ENCODE measurements at places on chromosomes 5 and 9. TPM values are rescaled to one million over a fixed set of nuclear protein-coding genes. Genes with fewer than 3 reads are reported as not detected.

- DNase-seq: no peak
Observed at GRCh38 chr9:91198405-91198804, 163.3 kb downstream of the AUH start.

GRCh38 chr9:36788534-36788933 is 215.8 kb downstream of the MELK start:
- DNase-seq: no peak

Gene C9
- total RNA-seq: not detected

DNA sequence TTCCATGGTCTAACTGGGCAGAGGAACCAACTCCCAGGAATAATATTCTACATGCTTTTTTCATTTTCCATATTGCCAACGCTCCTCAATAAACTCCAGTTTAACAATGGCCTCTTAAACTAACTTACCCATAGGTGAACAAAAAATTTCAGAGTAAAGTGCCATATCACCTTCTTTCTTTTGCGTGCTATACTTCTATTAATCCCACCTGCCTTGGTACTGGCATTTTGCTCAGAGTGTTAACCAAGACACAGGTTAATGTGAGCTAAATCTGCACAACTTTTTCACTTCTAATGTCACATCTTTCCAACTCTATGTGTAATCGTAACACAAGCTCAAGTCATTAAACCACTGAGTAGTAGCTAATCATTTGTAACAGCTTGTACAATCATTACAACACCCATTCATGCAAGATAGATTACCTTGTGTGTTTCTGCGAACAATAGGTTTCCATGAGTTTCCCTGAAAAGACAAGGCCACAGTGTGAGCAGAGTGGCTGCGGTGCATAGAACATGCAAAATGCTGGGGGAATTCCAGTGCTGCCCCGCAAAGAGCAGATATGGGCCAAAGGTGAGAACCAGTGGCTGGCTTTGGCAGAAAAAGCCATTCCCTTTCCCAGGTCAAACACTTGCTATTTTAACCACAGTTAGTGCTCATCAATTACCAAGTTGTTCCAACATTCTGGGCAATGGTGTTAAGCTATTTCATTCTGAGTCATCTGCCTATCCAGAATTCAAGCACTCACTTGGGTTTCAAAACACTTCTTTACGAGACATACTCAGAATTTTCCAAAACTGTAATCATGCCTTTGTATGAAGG is 42.8 kb downstream of the TIMD4 start:
- no peak for DNase-seq

DNA sequence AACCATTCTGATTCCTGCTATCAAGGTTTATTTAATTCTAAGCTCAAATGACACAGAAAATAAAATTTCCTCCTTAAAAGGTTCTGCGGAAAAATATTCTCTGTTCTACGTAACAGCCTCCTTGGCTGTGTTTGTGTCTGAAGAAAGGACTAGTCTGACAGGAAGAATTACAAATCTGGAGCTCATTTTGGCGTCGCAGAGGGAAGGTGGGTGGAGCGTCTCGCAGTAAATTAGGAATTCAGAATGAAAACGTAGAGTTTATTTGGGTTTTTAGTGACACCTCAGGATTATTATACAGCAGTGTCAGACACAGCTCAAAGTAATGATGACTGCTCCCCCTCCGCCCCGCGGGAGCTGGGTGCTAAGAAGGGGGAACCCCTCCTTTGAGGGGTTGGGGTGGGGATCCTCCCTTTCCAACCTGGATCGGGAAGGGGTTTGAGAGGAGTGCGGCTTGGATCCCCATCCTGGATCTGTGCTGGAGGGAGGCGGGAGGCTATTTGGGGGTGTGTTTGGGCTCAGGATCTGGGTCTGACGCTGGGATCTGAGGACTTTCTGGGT is 933 bp upstream of the TGFBR1 start:
- DNase-seq: peak; percentile 68

DNA sequence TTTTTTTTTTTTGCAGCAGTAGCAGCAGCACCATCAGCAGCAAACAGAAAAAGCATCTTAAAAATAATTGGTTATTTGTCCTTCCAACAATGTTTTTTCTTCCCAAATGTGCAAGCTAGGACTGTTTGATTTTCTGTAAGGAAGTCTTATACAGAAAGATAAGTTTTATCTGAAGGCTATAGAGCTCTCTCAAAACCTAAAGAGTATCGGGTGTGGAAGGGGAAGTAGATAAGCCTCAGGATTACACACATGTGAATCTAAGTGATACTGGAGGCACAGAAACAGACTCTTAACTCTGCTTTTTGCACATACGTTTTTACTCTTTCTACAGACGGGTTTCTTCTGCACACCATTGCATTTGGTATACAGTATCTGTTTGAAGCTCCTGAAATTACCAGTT is 184.4 kb upstream of the FTMT start:
- DNase-seq: no peak

Gene FAM200C
- 3.2 TPM for total RNA-seq

DNA sequence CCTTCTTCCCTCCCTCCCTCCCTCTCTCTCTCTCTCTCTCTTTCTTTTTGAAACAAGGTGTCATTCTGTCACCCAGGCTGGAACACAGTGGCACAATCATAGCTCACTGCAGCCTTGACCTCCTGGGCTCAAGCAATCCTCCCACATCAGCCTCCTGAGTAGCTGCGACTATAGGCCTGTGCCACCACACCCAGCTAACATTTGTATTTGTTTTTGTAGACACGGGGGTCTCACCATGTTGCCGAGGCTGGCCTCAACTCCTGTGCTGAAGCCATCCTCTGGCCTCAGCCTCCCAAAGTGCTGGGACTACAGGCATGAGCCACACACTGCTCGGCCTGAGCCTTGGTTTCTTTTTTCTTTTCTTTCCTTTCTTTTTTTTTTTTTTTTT is 45.8 kb downstream of the PLPP7 start:
- DNase-seq: no peak

DNA sequence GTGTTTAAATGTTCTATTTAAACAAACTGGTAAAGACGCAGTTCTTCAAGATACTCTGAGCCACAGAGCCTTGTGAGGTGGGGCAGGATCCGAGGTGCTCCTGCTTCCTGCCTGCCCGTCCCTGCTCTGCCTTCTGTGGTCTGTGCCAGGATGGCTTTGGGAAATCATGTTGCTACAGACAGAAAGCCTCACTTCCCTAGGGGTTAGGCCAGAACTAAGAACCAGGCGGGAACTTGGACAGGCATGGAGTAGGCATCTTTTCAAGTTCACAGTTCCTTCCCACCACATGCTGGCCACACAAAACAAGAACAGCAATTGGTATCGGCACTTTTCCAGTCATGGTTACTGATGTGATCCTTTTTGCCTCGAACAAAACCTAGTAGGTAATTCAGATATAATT is 67.7 kb upstream of the SPOCK1 start:
- DNase-seq: peak; percentile 5

GRCh38 chr9:130927995-130928900 is 10.8 kb downstream of the FIBCD1 start:
- peak; percentile 90 for DNase-seq

Gene TAL2
- not detected for total RNA-seq

Gene NUTM2F
- not detected for total RNA-seq

Gene RGP1
- 11.8 TPM for total RNA-seq

GRCh38 chr5:40093550-40093949 is 586.2 kb upstream of the PTGER4 start:
- DNase-seq: peak; percentile 71

- DNase-seq: no peak
Observed at GRCh38 chr5:22757776-22758175, 95.4 kb downstream of the CDH12 start.

- no peak for DNase-seq
Observed at GRCh38 chr5:30604648-30605262, 588.7 kb upstream of the CDH6 start.

DNA sequence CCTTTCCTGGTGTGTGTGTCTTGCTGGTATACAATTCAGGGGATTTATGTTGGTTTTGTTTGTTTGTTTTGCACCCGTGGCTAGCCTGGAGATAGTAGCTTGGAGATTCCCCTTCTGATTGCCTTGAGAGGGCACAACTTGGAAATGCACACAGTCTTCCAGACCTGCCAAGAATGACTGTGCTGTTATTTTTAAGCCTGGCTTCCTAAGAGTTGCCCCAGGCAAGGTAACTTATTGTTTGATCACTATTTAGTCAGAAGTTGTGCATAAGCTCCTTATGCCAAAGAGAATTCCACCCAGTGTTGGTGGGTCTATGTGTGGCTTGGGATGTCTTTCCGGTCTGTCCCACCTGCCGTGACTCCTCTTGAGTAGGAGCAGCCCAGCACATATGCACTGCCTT is 421.9 kb upstream of the KCNN2 start:
- peak; percentile 26 for DNase-seq

DNA sequence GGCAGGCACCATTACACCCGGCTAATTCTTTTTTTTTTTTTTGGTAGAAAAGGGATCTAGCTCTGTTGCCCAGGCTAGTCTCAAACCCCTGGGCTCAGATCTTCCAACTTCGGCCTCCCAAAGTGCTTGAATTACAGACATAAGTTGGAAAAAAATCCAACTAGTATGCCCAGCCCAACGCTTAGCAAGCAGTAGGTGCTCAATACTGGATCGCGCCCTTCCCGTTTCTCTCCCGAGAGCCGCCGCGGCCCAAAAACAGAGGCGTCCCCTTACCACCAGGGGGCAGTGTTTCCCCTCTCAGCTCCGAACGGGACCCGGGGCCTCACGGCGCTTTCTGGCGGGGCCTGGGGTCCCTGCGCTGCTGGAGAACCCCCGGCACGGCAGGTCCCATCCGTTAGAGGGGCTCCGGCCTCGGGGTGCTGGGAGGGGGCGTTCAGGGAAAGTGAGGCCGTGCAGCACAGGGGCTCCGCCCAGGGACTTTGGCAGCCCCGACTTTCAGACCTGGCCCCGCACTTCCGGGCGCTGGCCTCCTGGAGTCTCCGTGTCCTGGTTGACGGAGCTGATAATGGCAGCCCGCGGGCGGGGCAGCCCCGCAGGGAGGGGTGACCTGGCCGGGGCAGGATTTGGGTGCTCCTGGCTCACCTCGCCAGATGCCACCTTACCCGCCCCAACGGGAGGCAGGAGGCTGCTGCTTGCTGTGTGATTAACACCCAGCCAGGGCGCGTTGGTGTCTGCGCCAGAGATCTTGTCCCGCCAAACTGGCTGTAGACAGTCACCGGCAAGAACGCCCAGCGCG is 15.2 kb downstream of the PTGES start:
- peak; percentile 35 for DNase-seq

- DNase-seq: peak; percentile 91
Observed at GRCh38 chr5:58114324-58114723, 345.6 kb downstream of the PLK2 start.

Gene EPB41L4A
- 8.3 TPM for total RNA-seq

Gene CFAP157
- not detected for total RNA-seq

Gene PPIC
- total RNA-seq: 45.0 TPM

DNA sequence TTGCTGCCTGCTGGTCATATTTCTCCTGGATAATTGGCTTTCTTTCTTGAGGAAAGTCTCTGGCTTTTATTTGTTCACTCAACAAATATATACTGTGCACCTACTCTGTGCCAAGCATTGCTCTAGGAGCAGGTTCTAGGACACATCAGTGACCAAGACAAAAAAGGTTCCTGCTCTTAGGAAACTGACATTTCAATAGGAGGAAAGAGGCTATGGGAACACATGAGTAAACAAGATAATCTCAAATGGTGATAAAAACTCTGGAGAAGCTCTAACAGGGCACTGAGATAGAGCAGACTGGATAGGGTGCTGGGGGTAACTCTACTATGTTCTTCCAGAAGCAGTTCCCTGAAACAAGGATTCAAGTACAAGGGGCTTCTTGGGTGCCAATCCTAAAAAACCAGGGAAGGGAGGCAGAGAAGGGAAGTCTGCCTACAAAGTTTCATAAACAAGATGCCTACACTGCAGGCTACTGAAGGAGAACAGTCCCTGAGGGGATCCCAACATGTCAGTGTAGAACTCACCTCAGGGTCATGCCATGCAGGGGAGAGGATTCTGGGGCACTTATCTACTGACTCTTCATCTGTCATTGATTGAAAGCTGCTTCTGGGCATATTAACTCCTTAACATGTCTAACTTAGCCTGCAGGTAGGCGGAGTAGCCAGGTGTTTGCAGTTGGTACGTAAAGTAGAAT is 181.3 kb downstream of the GRIA1 start:
- DNase-seq: no peak

Gene FOXD4
- total RNA-seq: 0.26 TPM

DNA sequence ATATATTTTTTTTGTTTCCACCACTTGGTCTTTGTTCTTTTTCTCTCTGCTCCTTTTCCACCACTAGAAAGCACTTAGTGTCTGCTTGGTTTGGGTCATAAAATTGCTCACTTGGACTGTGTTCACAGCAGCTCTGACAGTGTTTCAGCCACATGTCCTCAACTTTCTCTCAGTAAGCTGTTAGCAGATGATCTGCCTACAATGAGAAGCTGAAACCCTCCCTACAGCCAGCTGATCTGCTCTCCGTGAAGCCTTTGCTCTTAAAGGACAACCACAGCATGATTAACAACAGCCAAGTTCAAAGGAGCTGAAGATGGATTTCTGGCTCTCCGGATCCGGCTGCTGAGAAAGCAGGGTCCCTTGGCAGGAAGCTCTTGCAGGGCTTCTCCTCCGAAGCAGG is 31.6 kb downstream of the PRLR start:
- DNase-seq: no peak

DNA sequence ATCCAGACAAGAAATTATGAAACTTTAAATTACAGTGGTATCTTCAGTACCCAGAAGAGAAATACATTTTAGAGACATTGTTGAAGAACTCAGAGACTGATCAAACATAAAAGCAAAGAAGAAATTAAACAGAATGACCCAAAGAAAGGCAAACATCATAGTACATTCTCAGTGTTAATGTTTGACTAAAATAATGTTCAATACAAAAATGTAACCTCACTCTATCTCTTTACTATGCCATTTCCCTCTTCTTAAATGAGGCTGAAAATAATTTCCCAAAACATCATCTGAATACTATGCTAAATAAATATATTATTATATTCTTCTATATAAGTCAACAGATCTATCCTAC is 22.8 kb downstream of the TMEM161B start:
- DNase-seq: no peak

DNA sequence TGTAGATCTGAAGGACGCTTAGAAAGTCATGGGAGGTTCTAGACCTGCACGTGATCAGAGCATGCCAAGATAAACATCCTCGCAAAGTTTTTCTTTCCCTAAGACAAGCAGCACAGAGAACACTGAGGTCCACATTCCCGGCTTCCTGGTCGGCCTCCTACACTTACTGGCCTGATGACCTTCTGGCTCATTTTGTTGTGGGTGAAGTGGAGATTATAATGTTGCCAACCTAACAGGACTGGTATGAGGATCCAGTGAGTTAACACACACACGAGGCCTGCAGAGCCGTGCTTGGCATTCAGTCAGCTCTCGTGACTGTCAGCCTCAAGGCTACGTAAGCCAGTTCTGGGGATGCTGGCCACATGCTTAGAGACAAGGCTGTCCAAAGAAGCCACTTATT is 186.0 kb downstream of the TENT4A start:
- no peak for DNase-seq

Gene TMOD1
- not detected for total RNA-seq

GRCh38 chr9:135104761-135105160 is 17.3 kb downstream of the OLFM1 start:
- no peak for DNase-seq
